Skeletal muscle cell (primary cell): ENCODE measurements at places on chromosomes 1 and 21.

GRCh38 chr1:204714861-204715511 lies 29.4 kb upstream of the LRRN2 start:
- no peak for DNase-seq

GRCh38 chr21:42974832-42975820 lies 764 bp downstream of the PKNOX1 start:
- DNase-seq, result no peak

- DNase-seq, result peak; percentile 23
Observed at GRCh38 chr1:192311281-192311680, 5.5 kb upstream of the RGS21 start.

GRCh38 chr1:214515544-214516433 lies 35.6 kb downstream of the PTPN14 start:
- no peak for DNase-seq
